ENCODE measurements at places on chromosomes 3 and 15.

GRCh38 chr15:75307778-75308390, 25.2 kb downstream of the GOLGA6D start:
- no peak for DNase-seq

DNA sequence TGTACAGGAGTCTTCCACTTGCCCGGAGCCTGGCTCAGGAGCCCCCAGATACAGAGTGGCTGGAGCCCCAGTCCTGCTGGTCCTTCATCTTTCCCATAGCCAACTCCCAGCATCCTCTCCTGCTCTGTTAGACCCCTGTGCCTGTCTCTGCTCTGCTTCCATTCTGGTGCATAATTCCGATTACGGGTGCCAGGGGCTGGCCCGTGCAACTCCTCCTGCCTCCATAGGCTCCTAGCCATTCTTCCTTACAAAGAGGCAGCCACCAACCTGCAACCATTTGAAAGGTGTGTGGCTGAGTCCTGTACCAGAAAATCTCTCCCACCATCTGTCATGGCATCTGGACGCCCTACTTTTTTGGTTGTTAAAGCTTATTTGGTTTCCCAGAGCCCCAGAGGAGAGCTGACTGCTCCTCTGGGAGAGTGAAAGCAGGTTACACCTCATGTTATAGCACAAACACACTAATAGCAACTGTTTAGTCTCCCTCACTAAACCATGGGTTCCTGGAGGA, 5.2 kb upstream of the RAD18 start:
- DNase-seq: no peak

GRCh38 chr3:152738656-152739055, 96.3 kb upstream of the P2RY1 start:
- DNase-seq: no peak

GRCh38 chr15:31402511-31403056, 75.9 kb downstream of the KLF13 start:
- no peak for DNase-seq

- DNase-seq: no peak
Measured at GRCh38 chr3:186807231-186807630, 949 bp upstream of the RFC4 start.

- no peak for DNase-seq
Measured at GRCh38 chr3:29686889-29687592, 406.2 kb downstream of the RBMS3 start.

GRCh38 chr15:38225381-38225780, 27.3 kb upstream of the SPRED1 start:
- DNase-seq: no peak

GRCh38 chr15:67054676-67055075, 10.7 kb upstream of the SMAD3 start:
- DNase-seq: no peak

DNA sequence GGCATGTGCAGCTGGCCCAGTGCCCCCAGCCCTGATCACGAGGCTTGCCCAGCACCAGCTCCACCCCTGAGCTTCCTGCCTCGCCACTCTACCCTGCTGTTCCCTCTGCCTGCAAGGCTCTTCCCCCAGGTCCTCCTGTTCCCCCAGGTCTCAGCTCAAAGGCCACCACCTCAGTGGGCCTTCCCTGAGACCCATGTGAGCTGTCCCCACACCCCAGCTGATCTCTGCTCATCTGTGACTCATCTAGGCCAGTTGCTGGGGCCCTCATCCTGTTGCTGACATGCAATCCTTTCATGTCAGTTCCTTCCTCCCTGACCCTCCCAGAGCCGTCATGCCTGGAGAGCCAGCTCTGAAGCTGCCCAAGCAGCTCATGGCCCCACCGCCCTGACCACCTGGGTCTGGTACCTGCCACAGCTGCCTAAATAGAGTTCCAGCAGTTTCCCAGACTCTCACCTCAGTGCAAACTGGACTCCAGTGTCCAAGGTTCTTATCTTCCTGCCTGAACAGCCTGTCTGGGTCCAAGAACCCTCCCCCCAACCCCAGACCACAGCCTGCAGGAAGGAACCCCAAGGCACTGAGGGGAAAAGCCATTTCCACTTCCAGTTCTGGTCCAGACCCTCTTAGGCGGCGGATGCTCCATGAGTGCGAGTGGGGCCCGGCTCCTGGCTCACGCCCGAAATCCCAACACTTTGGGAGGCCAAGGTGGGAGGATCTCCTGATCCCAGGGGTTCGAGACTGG, 116.6 kb upstream of the IQSEC1 start:
- no peak for DNase-seq

GRCh38 chr3:3714572-3714971, 84.7 kb upstream of the LRRN1 start:
- DNase-seq: no peak

DNA sequence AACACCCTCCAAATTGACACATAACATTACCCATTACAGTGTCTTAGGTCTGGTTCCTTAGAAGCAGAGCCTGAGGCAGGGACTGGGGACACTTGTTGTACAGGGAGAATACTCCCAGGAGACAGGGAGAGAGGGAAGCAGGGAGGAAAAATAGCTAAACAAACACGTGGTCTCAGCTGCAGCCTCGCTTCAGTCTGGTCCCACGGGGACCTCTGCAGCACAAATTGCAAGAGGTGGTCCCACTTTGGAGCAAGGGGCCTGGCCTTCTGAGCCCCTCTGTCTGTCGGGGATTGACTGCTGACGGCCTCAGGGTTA, 25.0 kb upstream of the PLA2G4D start:
- DNase-seq: no peak

- DNase-seq: no peak
Measured at GRCh38 chr3:164200053-164200823, 878.1 kb downstream of the SI start.

DNA sequence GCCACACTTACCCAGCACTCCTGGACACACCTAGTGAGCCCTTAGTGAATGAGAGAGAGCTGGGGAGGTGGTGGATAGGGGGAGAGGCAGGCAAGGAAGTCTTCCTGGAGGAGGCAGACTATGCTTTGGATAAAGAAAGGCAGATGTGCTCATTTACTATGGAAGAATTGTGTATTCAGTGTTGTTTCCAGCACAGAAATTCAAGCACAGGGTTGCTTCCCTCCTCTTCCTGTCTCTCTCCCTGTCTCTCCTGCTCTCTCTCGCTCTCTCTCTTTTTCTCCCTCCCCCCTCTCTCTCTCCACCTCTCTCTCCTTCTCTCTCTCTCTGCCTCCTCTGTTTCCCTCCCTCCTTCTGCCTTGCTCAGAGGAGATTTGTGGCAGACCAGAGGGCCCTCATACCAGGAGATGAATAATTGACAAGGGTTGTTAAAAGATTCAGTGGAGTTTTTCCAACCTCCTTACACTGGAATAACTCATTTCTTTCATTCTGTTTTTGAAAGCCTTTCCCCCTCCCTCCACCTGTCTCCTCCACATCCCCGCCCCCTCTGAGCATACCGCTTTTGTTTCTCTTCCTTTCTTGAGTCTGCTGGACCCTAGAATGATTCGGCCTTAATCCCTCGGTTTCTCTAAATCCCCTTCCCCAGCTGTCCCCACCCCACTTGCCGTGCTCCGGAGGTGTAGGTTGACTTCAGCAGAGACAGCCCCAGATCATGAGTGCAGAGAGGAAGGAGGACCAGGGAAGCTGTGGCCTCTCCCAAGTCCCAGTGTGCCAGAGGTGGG, 65.6 kb downstream of the CCDC33 start:
- DNase-seq: no peak

DNA sequence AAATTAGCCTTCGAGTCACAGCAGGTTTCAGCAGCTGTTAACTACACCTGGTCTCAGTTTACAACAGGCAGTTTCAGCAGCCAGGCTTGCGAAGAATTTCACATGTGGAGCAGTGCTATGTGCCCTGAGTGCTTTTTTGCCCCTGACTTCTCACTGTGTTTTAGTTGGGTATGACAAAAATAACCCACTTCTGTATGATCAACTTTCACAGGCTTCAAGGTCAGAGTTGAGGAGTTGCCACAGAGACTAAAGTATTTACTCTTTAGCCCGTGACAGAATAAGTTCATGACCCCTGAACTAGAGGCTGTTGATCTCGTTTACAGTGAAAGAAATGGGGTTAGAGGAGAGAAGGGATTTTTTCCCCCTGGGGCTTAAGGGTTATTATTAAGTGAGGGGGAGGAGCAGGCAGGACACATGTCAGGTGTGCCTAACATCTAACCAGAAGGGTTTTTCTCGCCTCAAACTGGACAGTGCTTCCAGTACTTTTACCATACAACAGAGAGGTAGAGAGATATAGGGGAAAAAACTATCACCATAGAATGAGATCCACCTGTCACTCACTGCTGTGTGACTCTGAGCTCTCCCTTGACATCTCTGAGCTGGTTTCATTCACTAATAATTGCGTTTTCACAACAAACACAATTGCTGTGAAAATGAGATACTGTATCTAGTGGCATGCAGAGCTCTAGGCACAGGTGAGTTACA, 14.0 kb upstream of the TOPBP1 start:
- DNase-seq: no peak

DNA sequence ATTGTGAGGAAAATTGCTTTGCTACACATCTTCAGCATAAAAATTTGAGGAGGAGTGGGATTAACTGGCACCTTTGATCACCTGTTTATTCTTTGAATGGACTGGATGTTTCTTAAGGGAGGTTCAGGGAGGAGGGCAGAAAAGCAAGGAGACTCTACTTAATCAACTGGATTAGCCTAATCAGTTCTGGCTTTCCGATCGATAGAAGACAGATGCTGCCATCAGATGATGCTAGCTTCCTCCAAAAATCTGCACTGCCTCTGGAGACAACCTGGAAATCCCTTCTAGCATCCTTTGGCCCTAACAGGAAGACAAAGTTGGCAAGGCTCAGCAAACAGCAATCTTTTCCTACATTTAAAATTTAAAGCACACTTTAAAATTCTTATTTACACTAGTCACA, 197.8 kb downstream of the EBLN2 start:
- DNase-seq: no peak

- no peak for DNase-seq
Measured at GRCh38 chr3:151330379-151330778, 1.0 kb upstream of the P2RY13 start.

DNA sequence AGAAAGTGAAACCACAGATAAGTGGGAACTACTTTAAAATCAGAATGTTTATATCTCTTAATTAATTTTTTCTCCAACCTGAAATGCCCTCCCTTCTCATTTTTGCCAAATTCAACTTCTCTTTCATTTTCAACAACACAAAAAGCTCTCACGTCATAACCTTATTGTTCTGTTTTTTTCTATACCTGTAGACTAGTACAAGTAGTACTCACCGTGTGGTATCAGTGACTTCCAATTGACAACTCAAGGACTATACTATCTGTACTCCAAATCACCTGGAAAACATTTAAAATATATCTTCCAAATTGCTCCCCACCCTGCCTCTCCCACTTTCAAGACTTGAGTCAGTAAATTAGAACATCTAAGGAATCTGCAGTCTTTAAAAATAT, 72.8 kb upstream of the ZNF280D start:
- no peak for DNase-seq

- DNase-seq: no peak
Measured at GRCh38 chr3:52620580-52620979, 65.1 kb downstream of the PBRM1 start.

DNA sequence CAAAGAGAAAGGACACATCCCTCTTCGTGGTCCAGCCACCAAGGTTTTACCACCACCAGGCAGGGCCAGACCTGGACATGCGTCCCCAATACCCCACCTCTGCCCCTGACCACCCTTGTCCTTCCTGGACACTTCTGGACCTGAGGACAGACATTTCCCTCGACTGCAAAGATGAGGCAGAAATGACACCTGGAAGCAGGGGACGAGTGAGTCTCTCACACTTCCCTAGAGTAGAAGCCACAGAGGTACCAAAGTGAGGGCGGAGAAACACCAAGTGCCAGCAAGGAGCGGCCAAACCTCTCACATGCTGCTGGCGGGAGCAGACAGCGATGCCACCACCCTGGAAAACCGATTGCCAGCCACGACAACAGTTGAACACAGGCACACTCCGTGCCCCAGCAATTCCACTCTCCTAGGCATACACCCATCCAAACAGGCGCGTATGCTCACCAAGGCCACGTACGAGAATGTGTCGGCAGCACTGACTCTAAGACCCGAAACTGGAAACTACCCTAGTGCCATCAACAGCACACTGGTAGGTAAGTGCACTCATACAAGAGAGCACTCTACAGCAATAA, 207.0 kb upstream of the NSMCE3 start:
- no peak for DNase-seq

DNA sequence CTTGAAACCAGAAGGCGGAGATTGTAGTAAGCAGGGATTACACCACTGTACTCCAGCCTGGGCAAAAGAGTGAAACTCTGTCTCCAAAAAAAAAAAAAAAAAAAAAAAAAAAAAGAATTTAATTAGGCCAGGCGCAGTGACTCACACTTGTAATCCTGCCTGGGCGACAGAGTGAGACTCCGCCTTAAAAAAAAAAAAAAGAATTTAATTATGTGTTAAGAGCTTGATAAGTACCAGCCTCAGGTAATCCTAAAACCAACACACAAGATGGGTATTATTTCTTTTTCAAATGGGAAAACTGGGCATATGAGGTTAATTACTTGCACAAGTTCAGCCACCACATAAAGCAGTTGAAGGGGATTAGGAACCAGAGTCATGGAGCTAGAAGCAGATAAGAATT, 49.0 kb downstream of the PBRM1 start:
- no peak for DNase-seq

GRCh38 chr3:161644891-161645635, 148.5 kb downstream of the OTOL1 start:
- no peak for DNase-seq

- DNase-seq: no peak
Measured at GRCh38 chr3:106534206-106534605, 665.4 kb upstream of the CBLB start.

DNA sequence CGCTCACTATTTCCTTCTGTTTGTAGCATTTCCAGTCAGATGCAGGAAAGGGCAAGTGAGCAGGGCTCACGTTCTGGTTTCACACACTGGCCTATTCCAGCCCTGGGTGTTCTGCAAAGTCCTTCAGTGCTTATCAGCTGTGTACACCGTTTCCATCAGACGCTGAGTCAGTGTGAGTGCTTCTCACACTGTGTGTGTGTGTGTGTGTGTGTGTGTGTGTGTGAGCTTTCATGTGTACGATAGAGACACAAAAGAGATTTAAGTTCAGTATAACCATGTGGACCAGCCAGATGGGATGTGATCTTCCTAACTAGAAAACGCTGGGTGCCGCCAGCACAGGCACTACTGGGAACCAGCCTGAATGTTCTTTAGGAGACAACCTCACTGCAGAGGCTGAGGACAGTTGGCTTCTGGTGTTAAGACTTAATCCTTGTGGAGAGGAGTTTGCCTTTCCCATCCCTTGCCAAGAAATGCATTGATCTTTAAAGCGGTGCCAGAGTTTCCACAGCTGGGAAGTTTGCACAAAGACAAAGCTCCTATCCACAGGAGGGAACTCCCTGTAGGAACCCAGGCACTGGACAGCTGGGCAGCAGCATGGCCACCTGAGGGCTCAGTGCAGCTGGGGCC, 3.9 kb upstream of the CHSY1 start:
- no peak for DNase-seq
